ENCODE measurements at places on chromosomes 6 and 20. TPM values are rescaled to one million over a fixed set of nuclear protein-coding genes. Genes with fewer than 3 reads are reported as not detected.

The MEP1A gene
- total RNA-seq: not detected

The TBXT gene
- not detected for total RNA-seq

The LY6G5C gene
- not detected for total RNA-seq

The HMGCLL1 gene
- total RNA-seq: 1.2 TPM

The NNAT gene
- 1.0 TPM for total RNA-seq

The PEX6 gene
- total RNA-seq: 22.2 TPM

The SIRPB2 gene
- total RNA-seq: 5.5 TPM

The PSMB9 gene
- total RNA-seq: 5.6 TPM

- no peak for DNase-seq
These were observed 175.1 kb downstream of the PDE10A start for GRCh38 chr6:165487950-165488349.

GRCh38 chr6:127404594-127405178 lies 54.5 kb downstream of the KIAA0408 start:
- no peak for DNase-seq

DNA sequence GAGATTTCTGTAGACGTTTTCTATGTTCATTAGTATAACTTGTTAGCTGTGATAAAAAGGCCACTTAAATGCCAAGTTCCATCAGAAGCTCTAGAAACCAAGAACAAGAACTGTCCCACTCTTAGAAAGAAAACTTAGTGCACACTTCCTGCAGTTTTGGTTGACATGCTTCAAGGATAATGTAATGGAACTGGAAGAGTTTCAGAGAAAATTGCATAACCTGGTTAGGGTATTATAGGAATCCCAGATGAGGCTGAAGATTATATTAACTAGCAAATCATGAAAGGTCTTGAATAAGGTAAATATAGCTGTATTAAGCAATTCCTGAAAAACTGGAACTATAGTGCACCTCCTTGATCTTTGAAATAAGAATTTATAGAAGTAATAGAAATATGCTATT lies 1.8 kb upstream of the PHACTR2 start:
- DNase-seq: no peak

GRCh38 chr6:159693894-159694545 lies 979 bp upstream of the SOD2 start:
- DNase-seq: no peak

DNA sequence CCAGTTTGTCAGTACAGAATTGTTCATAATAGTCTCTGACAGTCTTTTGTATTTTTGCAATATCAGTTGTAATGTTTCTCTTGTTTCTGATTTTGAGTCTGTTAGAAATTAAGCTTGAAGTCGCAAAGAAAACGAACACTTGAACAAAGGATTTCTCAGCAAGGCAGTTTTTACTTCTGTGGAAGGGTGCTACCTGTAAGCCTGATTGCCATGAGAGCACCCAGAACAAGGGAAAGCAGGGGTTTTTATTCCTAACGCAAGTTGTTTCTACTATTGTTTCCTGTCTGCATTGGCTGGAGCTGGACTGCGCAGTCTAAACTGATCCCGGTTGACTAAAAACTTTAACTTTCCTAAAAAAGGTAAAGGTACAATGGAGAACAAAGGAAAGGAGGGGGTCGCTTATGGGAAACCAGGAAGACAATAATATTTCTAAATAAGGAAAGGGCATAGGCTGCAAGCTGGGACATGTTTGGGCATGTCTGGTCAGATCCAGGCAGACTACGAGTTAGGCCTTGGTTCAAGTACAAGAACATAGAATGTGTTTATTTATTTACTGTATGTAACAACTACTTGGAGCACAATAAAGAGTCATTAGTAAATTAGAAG lies 28.5 kb downstream of the HLA-B start:
- no peak for DNase-seq

DNA sequence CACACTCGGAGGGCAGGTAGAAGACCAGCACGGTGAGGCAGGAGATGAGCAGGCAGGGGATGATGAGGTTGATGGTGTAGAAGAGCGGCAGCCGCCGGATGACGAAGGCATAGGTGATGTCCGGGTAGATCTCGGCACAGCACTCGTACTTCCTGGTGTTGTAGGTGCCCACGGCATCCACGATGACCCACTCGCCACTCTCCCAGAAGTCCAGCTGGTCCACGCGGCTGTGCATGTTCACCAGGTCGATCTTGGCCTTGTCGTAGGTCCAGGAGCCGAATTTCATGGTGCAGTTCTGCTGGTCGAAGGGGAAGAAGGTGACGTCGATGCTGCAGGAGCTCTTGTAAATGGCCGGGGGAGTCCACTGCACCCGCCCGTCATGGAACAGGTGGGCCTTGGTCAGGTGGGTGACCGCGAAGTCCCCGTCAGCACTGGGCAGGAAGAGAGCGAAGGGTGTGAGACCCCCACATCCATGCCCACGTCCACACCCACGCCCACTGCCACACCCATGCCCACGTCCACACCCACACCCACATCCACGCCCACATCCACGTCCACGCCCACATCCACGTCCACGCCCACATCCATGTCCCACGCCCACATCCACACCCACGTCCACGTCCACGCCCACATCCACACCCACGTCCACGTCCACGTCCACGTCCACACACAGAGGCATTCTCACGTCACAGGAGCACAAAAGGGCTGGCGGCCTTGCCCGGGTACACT lies 10.4 kb downstream of the CHRNA4 start:
- DNase-seq: no peak

- DNase-seq: no peak
These were observed 19.7 kb upstream of the GSTA4 start for GRCh38 chr6:53014744-53015143.

GRCh38 chr20:61573415-61574305 lies 321.6 kb downstream of the CDH4 start:
- no peak for DNase-seq

- peak; percentile 11 for DNase-seq
These were observed 95.5 kb downstream of the ECT2L start for GRCh38 chr6:138891255-138891986.

GRCh38 chr6:42374018-42374669 lies 77.6 kb downstream of the TRERF1 start:
- no peak for DNase-seq

DNA sequence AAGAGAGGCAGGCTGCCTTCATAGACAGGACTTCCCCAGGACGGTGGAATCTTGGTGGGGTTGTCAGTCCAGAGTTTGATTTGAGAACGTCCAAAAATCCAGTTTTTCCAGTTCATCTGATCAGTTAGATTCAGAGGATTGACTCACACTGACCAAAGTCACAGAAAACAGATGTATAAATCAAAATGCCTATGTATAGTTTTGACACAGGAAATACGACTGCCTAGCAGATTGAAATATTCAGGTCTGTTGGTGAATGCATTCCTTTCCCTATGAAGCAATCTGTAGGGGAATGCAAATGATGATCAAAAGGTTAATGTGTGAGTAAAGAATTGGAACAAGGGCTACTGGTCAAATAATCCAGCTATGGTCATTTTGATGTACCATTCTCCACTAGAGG lies 29.7 kb upstream of the GFOD1 start:
- DNase-seq: peak; percentile 44

GRCh38 chr6:90293319-90293953 lies 3.2 kb downstream of the BACH2 start:
- DNase-seq: no peak

- no peak for DNase-seq
These were observed 43.4 kb downstream of the TRAF3IP2 start for GRCh38 chr6:111562246-111562645.

DNA sequence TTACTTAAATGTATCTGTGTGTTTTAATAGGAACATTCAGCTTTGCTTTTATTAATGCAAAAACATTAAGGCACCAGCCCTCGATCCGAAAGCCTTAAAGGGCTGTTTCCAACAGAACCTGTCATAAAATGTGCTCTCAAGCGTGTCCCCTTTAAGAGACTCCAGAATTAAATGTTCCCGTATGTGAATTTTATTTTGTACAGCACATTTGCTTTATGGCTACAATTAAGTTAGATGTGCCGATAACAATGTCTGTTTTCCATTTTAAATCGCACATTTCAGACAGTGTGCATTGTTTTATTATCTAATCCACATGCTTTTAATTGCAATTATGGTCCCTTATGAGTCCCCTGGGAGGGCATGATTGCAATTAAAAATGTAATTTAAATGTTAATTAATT lies 198.9 kb downstream of the TSHZ2 start:
- DNase-seq: no peak

GRCh38 chr20:32155017-32155981 lies 45.8 kb downstream of the TM9SF4 start:
- peak; percentile 92 for DNase-seq

GRCh38 chr6:122389704-122390372 lies 9.6 kb upstream of the HSF2 start:
- peak; percentile 20 for DNase-seq

DNA sequence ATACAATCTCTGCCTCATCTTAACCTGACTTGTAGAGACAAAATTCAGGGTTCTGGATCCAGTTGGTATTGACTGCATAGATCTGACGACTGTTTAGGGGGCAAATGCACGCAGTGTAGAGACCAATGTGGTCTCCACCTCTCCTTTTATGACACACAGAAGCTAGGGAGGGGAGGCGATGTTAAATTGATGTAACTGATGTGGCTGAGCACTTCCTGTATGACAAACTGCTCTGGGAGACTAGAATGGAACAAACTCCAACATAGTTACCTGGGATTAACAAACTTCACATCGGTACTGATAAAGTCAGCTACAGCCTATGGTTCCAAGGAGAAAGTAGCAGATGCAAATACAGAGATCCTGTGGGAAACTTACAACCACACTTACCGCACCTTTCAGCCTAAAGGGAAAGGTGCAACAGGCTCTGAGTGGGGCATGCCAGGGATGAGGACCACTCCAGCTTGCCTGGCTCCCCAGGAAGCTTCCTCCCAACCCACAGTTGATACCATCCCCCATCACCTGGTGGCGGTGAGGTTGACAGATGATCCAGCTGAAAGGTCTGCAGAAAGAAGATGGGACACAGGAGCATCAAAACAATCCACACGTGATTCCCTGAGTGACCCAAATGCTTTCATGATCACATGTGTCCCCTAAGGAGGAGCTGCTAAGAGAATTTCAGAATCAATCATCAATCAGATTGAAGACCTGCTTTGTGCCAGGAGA lies 60.6 kb upstream of the MRPS10 start:
- no peak for DNase-seq

DNA sequence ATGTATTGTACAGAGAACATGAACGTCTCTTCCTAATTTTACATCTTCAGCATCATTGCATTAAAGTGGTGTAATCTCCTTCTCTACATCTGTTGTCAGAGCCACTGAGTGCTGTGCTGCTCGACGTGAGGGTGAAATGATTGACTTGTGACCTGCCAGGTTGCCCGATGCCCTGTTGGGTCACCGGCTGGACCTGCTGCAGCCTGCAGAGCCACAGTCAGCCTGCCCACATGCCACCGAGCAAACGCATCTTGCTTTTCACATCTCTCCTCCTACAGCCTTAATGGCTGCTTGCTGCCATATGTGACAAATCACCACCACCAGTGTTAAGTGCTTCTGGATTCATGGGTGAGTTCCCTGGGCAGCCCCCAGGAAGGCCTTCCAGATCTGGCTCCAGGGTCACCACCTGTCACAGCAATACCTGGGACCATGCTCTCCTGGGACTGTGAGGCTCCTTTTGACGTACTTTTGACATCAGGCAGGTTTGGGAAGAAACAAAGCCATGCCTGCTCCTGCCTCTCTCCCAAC lies 80.3 kb downstream of the ASXL1 start:
- no peak for DNase-seq

- no peak for DNase-seq
These were observed 443.5 kb downstream of the PREX1 start for GRCh38 chr20:48384147-48384818.

GRCh38 chr6:79225717-79226599 lies 8.5 kb downstream of the HMGN3 start:
- no peak for DNase-seq

DNA sequence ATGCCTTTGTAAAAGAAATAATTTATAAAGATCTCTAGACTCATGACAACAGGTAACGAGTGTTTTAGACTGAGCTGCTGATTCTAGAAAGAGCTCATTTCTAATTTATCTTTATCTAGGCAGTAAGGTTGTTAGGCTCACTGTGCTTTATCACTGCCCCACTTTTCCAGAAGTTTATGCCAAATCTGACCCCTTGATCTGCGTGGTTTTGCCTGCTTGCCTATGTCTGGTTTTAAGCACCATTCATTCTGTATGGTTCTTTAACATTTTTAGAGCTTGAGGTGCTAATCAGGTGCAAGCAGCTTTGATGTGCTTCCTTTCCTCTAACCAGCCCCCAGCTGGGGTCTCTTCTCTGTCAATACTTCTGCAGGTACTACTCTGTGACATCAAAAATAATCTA lies 49.7 kb upstream of the GCLC start:
- no peak for DNase-seq

DNA sequence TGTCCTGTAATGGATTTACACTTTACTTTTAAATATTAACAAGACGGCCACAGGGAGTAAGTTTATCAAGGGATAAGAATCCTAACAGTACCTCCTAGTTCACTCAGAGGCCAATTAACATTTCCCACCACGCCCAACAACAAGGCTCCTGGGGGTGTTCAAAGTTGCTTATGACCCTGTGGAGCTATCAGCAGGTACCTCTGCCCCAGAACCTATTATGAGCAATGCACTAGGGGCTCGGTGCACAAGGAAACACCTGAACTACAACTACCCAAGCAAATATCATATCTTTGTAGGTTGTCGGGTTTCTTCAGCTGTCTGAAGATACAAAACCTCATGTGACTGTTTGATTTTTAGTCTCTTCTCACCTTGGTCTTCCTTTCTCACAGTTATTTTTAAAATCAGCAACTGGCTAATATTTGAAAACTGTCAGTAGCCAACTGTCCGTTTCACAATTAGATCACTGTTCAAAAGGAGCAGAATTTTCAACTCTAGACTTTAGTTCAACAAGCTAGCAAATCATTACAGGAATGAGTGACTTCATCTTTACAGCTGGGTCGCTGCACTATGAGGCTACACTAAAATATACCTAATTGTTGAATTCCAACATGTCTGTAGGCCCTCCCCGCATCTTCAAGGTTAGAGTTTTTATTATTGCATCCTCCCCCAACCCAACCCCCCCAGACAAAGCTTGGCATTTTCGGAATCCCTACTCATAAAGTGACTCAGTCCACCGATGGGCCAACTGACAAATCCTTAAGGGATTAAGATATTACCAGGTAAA lies 38.1 kb downstream of the B4GALT5 start:
- DNase-seq: no peak

DNA sequence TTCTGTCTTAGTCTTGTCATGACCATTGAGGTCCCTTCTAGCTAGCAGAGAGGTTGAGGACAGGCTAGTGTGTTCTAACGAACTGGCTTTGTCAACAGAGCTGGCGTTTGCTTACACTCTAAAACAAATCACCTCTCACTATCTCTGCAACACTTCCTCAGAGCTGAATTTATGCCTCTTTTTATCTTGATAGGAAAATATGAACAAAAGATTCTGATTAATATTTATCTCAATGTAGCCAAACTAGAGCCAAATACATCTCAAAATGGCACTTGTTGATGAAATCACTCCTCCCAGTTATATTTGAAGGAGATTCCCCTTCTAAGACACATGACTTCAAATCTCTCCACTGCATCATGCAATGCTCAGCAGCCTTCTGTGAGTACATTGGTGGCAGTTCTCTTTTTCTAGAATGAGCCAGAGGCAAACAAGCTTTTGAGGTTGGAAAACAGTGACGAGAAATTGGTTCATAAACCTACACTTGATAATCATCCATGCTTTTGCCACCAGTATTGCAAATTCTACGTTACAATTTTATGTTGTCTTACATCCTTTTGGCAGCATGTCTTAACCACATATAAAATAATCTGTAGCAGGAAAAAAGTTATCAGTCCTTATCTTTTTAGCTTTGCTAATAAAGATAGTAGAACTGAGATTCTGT lies 615.7 kb upstream of the CITED2 start:
- DNase-seq: no peak

All from mammary epithelial cell (primary cell).